ENCODE measurements at places on chromosomes 5 and 9.
A peak's percentile ranks its signal among the peaks of the same experiment; 100 is the strongest.

GRCh38 chr9:121836366-121836885 is 185.0 kb downstream of the DAB2IP start:
- DNase-seq, result no peak

- DNase-seq, result peak; percentile 62
Observed at GRCh38 chr5:83473346-83474160, 2.0 kb downstream of the VCAN start.

DNA sequence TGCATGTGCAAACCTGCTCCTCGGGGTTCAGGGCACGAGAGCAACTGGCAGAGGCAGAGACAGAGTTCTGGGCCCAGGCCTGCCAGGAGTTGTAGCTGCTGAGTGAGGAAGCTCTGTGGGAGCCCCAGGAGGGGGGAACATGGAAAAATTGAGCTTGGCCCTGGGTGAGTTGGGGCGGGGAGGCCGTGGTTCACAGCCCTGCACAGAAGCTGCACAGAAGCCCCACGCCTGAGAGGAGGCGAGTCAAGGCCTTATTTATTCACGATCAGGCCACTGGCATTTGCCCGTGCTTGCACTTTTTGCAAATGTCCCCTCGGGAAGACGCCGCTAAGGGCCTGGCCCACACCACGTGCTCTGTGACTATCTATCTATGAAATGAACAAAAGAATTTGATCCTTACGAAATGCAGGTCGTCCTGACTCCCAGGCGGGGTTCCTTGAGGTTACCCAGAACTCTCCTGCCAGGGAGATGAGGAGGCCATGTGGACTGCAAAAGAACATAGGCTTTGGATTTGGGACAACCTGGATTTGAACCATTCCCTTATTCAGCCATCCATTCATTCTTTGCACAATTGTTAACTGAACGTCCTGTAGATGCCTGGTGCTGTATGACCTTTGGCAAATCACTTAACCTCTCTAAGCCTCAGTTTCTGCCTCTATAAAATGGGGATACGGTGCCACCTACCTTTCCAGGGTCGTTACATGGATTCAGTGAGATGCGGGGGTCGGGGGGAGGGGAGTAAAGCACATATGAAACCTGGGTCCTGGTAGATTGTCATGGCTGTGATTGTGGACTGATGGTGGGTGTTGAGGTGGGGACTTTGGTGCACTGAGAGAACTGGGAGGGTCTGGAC is 17.9 kb downstream of the COL27A1 start:
- no peak for DNase-seq

DNA sequence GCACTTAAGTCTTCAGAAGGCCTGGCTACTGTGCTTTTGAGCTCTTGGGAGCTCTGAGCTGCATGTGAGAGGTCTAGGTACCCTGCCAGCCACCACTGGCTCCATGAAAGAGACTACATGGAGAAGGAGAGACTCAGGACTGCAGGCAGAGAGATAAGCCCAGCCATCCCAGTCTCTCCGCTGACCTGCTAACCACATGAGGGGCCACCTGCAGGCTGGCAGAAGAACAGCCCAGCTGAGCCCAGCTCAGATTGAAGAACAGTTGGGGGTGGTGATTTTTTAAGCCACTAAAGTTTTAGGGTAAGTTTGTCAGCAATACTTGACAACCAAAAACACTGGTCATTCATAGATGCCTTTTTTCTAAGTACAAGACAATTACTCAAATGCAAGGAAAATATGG is 205.0 kb upstream of the PRDM9 start:
- no peak for DNase-seq

GRCh38 chr9:136135326-136136126 is 16.9 kb upstream of the TMEM250 start:
- DNase-seq, result no peak

DNA sequence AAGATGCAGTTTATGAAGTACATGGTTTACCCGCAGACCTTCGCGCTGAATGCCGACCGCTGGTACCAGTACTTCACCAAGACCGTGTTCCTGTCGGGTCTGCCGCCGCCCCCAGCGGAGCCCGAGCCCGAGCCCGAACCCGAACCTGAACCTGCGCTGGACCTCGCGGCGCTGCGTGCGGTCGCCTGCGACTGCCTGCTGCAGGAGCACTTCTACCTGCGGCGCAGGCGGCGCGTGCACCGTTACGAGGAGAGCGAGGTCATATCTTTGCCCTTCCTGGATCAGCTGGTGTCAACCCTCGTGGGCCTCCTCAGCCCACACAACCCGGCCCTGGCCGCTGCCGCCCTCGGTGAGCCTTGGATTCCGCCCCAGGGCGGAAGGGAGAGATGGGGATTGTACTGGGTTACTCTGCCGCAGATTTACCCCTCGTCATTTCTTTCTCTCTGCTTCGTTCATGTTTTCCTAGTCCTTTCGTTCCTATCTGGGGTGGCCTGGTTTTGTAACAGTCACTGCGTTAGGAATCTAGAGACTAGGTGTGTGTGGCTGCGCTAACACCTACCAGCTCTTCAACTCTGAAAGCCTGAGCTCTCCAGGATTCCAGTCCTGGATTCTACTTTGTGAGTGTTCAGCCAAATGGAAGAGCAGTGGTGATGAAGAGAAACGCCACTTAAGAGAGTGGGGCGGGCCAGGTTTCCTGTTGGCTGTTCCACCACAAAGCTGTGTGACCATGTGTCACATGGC is 638 bp downstream of the MRPS30 start:
- DNase-seq, result peak; percentile 43

All from CD4-positive, alpha-beta T cell treated with Interleukin-1 beta for 1 hour (primary cell).